ENCODE measurements at places on chromosomes 5 and 9. TPM values are rescaled to one million over a fixed set of nuclear protein-coding genes. Genes with fewer than 3 reads are reported as not detected.

PCDH12 gene
- total RNA-seq = 0.05 TPM

IFNA14 gene
- not detected for total RNA-seq

NOL8 gene
- total RNA-seq = 61.0 TPM

ETF1 gene
- total RNA-seq = 165 TPM

FBXW5 gene
- 84.3 TPM for total RNA-seq

ZFP2 gene
- total RNA-seq = 0.52 TPM

DNA sequence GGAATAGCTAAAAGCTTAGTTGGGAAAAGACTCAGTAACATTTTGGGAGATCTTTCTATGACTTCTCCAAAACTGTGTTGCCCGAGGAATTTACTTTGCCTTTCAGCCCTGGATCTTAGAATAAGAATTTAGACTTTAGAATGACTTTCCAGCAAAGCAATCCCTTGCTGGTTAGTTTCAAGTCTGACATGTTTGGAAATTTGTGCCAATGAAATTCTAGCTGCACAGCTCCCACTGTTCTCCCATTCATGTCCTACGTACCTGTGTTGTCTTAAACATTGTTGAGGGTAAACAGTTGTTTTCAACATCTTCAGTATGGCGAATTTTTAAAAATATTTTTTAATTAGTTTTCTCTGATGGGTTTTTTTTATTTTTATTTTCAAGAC is 111.4 kb downstream of the CCDC192 start:
- peaks cover 2% of the 10 kb centered on the region for H3K4me1 ChIP-seq
- H3K4me3 ChIP-seq = no peak overlapping the region
- DNase-seq = no peak
- H3K27ac ChIP-seq = no peak overlapping the region

- H3K27me3 ChIP-seq = no peaks in the 10 kb centered on the region
- DNase-seq = no peak
- H3K36me3 ChIP-seq = no peaks in the 10 kb centered on the region
Measured at GRCh38 chr9:128727640-128728248, 3.8 kb upstream of the ZDHHC12 start.

DNA sequence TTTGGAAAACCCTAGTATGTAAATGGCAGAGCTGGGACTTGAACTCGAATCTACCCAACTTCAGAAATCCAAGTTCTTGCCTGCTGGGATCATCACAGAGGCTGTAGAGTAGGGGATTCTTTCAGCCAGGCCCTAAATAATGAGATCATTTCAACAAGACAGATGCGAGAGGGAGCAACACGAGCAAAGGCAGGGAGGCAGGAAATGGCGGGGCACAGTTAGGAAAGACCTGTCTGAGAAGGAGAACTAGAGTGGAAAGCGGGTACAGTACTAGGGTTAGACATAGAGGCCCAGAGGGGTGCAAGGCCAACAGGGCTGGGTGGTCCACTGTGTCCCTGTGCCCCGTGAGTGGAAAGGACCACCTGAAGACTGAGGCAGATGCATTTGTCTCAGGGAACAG is 46.1 kb downstream of the MVB12B start:
- H3K27me3 ChIP-seq = no peaks in the 10 kb centered on the region
- peaks cover 2% of the 10 kb centered on the region for H3K36me3 ChIP-seq
- peak overlapping the region; percentile 52 for H3K4me3 ChIP-seq
- no peak overlapping the region for H3K27ac ChIP-seq
- DNase-seq = no peak

DNA sequence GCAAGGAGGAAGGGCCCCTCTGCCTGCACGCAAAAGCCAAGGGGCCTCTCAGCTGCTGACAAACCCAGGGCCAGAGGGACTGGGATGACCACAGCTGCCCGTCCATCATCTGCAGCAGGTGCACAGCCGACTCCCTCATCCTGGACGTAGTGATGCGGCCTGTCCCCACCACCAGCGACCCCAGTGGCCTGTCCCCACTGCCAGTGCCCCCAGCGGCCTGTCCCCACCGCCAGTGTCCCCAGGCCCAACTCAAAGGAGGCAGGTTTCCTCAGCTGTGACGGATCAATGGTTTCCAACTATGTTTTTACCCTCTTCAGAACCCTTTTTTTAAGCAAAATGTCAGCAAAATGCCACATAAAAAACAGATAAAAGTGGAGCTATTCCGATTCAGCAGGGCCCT is 62.5 kb downstream of the VAV2 start:
- H3K27ac ChIP-seq = no peak overlapping the region
- H3K4me3 ChIP-seq = no peak overlapping the region
- H3K27me3 ChIP-seq = no peaks in the 10 kb centered on the region
- DNase-seq = no peak

GRCh38 chr9:82180711-82181110 is 192.1 kb downstream of the SPATA31D1 start:
- no peak for DNase-seq
- no peaks in the 10 kb centered on the region for H3K36me3 ChIP-seq
- no peak overlapping the region for H3K4me3 ChIP-seq
- no peaks in the 10 kb centered on the region for H3K4me1 ChIP-seq
- no peak overlapping the region for H3K27ac ChIP-seq

DNA sequence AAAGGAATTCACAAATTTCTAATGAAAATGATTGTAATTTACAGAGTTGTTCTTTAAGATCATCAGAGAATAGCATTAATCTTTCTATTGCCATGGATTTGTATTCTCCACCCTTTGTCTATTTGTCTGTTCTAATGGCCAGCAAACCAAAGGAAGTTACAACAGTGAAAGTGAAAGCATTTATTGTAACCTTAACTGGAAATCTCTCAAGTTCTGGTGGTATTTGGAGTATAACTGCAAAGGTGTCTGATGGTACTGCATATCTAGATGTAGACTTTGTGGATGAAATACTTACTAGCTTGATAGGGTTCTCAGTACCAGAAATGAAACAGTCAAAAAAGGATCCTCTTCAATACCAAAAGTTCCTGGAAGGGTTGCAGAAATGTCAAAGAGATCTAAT is 21.7 kb downstream of the RMI1 start:
- H3K4me3 ChIP-seq = no peak overlapping the region
- H3K4me1 ChIP-seq = peaks cover 5% of the 10 kb centered on the region
- DNase-seq = no peak
- no peak overlapping the region for H3K27ac ChIP-seq

DNA sequence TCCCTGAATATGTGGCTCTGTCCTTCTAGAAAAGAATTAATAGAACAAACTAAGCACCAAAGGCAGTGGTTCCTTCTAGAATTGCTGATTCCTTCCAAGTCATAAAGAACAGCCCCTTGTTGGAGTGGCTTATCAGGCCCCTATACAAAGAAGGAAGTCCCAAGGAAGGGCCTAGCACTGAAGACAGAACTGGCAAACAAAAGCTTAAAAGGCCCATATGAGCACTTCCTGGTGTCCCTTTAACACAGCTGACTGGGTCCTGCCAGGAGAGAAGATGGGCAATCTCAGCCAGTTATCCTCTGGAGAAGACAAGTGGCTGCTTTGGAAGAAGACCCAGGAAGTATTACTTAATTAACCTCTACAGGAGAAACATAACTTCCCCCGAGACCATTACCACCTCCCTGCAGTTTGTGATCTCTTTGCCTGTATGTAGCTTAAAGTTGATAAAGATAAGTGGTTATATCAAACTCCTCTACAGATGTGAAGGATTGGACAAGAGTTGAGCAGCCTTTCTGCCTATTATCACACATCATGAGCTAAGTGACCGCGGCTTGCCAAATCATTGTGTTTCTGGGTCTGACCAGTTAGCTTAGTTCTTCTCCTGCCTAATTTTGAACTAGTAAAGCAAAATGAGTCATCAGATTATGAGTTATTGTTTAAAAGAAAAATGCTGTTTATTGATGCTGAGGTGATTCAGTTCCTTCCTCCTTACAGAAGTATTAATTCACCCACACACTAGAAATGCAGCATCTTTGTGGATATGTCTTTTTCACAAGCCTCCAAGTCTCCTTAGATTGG is 13.3 kb upstream of the STING1 start:
- H3K4me3 ChIP-seq = no peak overlapping the region
- no peak overlapping the region for H3K27ac ChIP-seq
- no peak for DNase-seq
- H3K27me3 ChIP-seq = no peaks in the 10 kb centered on the region

Data from T-helper 17 cell (primary cell).